Lower lobe of right lung (tissue), 2 donors: ENCODE measurements at places on chromosomes 5 and 9. TPM values are rescaled to one million over a fixed set of nuclear protein-coding genes. Genes with fewer than 3 reads are reported as not detected.

- DNase-seq, result no peak
Measured at GRCh38 chr9:134626571-134627416, 14.8 kb upstream of the COL5A1 start.

DNA sequence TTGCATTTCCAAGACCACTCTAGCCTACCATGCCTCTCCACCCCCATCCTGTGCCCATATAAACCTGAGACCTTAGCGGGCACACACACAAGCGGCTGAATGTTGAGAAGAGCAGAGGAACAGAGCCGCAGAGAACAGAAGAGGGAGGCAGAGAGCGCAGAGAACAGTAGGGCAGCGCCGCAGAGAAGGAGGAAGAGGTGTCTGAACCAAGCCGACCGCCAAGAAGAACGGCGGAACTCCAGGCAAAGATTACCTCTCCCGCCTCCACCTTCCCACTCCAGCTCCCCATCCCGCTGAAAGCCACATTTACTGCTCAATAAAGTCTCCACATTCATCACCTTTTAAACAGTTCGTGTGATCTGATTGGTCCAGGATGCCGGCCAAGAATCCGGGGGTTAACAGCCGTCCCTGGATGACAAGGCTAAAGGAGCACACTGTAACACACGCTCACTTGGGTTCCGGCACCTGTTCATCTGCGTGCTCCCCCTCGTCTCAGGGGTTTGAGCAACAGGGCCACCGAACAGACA lies 33.2 kb downstream of the GRIN3A start:
- peak; percentile 39 for DNase-seq

GRCh38 chr9:123669346-123669745 lies 260.6 kb downstream of the DENND1A start:
- DNase-seq, result no peak

The SV2C gene
- 0.32 TPM for total RNA-seq

DNA sequence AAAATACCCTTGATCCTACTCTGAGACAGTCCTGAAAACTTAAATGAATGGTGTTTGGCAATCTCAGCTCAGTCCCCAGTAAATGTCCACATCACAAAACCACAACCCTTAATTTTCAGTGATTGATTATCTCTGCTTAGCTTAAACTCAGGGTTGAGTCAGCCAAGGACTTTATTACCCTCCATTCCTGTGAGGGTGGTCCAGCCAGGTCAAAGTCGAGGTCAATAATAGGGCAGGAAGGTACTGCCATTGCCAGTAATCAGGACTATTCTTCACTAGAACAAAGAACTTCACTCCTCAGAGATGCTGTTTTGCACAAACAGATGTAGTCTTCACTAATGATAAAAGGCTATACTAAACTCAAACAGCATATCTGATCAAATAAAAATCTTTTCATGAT lies 499.4 kb downstream of the ISL1 start:
- no peak for DNase-seq

The SDHA gene
- 89.6 TPM for total RNA-seq

DNA sequence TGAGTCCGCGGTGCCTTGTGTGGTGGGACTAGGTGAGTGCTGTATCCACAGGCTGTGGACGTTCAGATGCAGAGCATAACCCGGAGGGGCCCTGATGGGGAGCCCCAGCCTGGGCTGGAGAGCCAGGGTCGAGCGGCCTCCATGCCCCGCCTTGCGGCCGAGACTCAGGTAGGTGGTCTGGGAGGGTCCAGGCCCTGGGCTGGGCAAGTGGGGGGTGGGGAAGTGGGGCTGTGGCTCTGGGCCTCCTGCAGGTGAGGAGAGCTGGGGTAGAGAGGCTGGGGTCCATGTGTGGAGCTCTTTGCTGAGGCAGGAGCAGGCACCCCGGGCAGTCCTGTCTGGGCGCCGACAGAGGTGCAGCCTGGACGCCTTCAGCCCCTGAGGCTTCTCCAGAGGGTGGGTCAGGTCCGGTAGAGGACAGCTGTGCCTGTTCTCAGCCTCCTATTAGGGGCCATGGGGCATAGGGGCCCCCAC lies 241.1 kb downstream of the CACNA1B start:
- no peak for DNase-seq
